ENCODE measurements at places on chromosomes 16 and 17. TPM values are rescaled to one million over a fixed set of nuclear protein-coding genes. Genes with fewer than 3 reads are reported as not detected.

The TMEM235 gene
- total RNA-seq: not detected

The MMP25 gene
- 117 TPM for total RNA-seq

The TBC1D3L gene
- 20.2 TPM for total RNA-seq

The CD300LB gene
- not detected for total RNA-seq

The EVPL gene
- total RNA-seq: not detected

The TMED6 gene
- total RNA-seq: 1.3 TPM

The TBC1D3K gene
- not detected for total RNA-seq

The MRPL12 gene
- 57.2 TPM for total RNA-seq

The CREBBP gene
- 53.0 TPM for total RNA-seq

The DNASE1L2 gene
- 2.0 TPM for total RNA-seq

GRCh38 chr17:35345926-35346771 is 27.3 kb downstream of the SLFN11 start:
- peak; percentile 46 for DNase-seq

GRCh38 chr17:68297195-68297594 is 5.9 kb downstream of the ARSG start:
- DNase-seq: no peak

DNA sequence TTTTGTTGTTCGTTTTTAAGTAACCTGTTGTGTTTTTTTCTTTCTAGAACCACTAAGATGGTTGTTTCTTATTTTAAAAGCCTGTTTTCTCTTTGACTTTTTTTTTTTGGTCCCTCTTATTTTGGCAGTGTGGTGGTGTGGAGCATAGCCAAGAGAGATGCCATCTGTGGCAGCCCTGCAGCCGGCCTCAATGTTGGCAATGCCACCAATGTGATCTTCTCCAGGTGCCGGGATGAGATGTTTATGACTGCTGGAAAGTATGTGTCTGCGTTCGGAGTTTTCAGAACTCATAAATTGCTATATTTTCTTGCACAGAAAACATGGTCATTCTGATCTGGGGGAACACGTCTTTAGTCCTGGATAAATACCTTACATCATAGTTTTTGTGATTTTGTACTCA is 17.6 kb downstream of the CFAP52 start:
- DNase-seq: no peak

GRCh38 chr17:29614349-29615047 is 8.2 kb downstream of the CORO6 start:
- DNase-seq: no peak

DNA sequence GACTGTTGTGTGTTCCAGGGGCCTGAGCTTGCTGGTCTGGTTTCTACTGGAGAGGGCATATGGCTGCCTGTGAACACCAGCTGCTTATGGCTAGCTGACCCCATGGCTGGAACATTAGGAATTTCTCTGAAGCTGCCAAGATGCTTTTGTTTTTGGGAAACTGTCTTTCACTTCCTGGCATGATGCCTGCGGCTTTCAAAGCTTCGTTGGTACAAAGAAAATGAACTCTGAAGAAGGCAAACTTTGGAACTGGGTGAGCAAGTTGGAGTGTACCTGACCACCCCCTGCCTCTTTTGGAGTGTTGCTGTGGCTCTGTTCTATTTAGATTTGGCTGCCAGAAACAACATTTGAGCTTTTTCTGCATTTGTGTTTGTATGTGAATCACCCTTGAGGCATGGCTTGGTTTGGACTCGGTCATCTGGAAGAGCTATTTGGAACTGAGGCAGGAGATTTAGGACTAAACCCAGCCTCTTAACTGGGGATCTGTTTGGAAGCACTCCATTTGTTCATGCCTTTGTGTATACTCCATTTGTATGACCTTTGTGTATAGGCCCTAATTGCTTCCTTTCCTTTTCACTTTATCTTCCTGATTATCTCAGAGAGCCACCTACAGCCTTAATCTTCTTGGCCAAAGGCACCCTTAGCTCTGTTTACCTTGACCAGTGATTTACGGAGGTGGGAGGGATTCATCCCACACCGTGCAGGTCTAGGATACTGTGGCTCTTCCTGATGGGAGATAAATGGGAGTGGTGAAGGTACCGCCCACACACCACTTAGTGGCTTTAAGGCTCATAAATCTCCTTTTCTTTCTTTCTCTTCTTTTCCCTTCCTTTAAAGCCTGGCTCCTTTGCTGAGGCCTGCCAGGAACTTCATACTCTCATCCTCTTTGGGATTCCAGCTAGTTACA is 7.3 kb upstream of the CPHXL start:
- DNase-seq: no peak

GRCh38 chr17:29568331-29569244 is at the start of gene TP53I13:
TP53I13 (plus strand) TSS chr17:29568701; CDS start chr17:29568759, 58 bp downstream.
- peak; percentile 91 for DNase-seq

DNA sequence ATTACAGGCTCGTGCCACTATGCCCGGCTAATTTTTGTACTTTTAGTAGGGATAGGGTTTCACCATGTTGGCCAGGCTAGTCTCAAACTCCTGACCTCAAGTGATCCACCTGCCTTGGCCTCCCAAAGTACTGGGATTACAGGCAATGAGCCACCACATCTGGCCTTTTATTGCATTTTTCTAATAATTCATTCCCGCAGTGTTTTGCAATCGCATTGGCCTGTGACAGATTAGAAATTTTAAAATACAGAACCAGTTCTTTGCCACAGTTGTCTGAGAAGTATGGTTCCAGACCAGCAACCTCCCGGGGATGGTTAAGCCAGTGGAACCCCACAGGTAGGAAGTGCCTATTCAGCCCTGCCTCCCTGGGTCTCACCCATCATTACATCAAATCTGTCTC is 3.2 kb upstream of the CRHR1 start:
- DNase-seq: no peak

DNA sequence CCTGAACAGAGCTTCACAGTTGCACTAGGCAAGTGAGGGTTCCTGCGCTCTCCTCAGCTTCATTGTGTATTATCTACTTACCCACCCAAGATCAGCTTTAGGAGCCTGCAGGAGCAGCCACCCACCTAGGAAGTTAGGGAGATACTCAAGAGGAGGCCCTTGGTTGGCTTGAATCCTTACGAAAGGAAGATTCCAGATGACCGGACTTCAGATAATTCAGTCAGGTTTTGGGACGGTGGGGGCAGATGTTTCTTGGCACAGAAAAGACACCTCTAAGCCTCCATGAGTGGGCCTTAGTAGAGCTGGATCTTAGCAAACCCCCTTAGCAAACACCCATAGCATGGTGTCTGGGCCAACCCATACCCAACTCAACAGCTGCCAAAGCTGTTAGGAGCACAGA is 2.4 kb upstream of the CBFB start:
- DNase-seq: peak; percentile 14

DNA sequence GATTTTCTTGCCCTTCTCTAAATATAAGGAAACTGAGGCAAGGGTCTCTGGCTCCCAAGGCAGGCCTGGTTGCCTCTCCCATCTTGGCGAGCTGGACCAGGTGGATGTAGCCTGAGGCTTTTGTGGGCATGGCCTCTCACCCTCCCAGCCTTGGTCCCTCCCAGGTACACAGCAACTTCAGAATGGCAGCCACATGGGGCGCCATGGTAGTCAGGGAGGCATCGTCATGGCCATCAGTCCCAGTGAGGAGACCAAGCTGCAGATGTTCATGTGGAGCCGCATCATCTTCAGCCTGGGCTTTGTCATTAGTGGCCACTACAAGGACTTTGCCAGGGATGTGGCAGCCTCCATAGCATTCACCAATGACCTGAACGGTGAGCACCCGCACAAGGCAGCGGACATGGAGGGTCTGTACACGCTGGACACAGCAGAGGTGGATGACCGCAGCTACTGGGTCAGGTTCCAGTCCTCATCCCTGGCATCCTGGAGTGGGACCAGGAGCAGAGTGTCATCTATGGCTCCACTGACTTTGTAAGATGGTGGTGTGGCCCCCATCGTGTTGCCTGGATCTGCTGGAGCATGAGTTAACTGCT is 165.8 kb upstream of the ZNF267 start:
- no peak for DNase-seq

DNA sequence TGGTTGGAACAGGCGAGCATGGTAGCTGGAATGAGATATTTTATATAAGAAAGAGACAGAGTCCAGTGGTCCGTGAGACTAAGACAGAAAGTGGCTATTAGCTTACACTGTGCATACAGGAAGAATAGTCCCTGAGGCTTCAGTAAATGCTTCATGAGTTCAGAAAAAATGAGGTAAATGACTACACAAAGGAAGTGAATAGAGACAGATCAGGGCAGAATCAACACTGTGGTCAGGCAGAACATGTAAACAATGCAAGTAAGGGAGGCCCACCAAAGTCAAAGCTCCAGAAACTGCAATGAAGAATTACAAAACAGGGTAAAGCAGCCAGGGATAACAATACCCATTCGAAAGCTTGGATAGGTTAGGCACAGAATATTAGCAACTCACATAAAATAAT is 4.8 kb downstream of the ABCA10 start:
- no peak for DNase-seq

DNA sequence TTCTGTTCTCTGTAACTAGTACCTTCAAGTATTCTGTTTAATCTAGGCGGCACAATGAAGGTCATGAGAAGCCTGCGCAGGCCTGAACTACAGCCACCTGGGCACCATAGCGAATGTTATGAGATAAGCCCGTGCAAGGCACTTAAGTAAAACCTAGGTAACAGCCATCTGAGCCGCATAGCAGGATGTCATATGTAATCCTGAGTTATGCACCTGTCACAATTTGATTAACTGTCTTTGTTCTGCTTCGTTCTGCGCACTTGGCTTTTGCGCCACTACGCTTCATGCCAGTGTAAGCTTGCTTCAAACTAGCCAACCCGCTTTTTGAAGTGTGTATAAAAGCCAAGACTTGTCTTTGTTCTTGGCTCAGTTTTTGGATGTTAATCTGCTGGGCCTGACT is 449.8 kb downstream of the KCNJ18 start:
- DNase-seq: no peak

DNA sequence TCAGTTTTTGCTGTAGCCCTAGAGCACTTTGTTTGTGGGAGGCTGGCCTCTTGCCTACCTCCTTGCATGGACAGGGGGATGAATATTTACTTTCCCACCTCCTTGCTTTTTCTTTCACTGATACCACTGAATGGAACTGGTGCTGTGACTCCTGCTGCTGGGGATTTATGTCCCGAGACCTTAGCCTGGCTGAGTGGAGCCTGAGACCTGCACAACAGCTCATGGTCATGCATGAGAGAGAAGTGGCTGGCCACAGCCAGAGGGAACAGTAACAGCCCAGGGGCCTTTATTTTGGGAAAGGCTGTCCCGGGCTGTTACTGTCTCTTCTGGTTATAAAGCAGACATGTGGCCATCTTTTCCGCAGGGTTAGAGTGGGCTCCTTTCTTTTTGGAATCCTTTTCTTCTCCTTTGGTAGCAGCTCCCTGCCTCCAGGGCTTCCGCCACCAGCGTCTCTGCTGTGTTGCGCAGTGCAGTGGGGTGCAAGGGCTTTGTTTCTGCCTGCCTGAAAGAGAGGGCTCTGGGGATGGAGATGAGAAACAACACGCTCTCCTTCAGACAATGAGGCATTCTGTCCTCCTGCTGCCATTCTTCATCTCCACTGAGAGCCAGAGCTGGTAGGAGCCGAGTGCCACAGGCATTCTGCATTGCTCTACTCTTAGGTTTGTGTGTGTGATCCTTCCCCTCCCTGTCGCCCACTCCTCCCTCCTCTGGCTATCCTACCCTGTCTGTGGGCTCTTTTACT is 14.5 kb downstream of the SNX11 start:
- no peak for DNase-seq

GRCh38 chr16:84229471-84229870 is 10.3 kb downstream of the KCNG4 start:
- no peak for DNase-seq

GRCh38 chr16:67015313-67015731 is 13.6 kb upstream of the CBFB start:
- DNase-seq: no peak

- no peak for DNase-seq
Measured at GRCh38 chr17:62704381-62704971, 77.0 kb downstream of the MRC2 start.

DNA sequence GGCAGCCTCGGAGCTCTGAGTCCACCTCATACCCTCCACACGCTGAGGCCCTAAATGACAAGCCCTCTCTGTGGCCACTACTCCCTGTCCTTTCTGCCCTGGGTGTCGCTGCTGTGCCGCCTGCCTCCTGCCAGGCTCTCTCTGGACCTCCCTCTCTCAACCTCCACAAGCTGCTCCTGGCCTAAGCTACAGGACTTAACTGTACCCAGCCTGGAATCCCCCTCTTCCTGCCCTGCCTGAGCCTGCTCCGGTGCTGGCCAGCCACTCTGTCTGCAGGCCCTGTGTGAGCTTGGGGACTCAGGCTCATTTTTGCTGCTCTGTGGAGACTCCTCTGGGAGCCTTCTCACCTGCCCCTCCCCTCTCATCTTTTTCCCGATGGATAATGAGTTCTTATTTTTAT is 21.5 kb downstream of the IFT140 start:
- DNase-seq: no peak

DNA sequence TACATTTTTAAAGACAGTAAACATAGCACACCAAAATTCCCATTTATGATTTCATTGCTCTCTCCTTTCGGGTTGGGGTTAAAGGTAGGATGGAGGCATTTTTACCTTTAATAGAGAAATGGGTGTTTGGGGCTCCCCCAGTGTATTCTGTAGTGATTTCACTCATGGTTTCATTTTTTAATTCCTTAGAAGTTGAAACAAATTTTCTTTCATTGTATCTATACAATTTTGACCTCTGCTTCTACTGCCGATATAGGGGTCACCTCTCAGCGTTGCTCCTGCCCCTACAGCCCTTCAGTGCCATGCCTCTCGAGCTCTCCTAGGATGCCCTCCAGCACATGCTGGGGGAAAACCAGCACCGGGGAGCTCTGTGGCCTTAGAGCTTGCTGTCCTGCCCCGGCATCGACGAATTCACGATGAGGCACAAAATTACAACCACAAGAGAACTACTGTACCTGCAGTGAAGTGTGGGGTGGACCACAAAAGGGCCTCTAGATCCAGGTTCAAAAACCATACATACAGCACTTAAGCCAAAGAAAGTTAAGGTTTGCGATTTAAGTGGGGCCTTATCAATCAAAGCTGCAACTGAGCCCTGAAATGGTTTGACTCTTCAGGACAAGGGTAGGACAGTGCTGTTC is 39.3 kb downstream of the LITAFD start:
- DNase-seq: no peak

DNA sequence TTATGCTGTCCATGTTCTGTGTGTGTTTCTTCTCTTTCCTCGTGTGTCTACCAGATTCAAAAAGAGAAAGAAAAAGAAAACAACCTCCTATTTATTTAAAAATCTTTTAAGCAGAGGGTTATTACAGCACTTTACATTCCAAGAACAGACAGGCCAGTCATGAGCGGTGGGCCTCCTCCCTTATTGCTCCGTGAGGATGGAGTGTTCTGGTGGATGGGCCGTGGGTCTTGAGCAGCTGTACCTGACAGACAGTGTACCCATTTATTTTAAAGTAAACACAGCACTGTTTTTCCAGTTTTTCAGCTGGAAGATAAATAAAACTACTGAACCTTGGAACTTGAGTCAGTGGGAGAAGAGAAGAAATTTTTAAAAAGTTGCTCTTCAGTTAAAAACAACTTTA is 52.4 kb downstream of the WWP2 start:
- DNase-seq: no peak

All from activated CD4-positive, alpha-beta memory T cell treated with anti-CD3 and anti-CD28 coated beads, Interleukin-2, amount 10 ng/mL, durations not matched to agents 7 days and 5 days (primary cell).